AG04450 (cell line): ENCODE measurements at places on chromosomes 11 and 22.

DNA sequence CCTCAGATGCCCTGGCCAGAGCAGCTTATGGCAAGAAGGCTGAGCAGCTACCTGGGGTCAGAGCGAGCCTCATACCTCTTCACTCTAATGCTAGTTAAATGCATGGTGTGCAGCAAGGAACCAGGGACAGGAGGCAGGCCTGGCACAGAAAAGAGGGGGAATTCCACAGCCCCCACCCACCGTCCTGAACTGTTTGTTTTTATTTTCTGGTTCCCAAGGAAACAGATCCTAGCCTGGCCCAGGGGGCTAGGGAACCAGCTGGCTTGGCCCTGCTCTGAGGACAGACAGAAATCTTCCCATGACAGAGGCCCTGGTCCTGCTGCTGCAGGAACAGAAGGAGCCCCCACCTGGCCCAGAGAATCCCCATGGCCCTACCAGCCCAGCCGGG is 40.4 kb downstream of the SLCO2B1 start:
- no peak for DNase-seq

DNA sequence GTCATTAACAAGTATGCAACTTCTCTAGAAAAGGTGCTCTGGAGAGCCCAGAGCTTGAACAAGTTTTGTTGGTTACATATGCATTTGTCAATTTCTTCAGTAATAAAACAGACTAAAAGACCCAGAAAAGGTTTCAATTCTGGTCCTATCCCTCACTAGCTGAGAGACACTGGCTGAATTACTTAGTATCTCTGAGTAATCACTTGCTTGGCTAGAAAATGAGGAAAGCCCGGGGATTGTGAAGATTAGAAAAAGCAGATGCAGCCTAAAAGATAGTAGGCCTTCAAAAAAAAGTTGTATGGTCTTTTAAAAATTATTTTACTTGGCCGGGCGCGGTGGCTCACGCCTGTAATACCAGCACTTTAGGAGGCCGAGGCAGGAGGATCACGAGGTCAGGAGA is 41.2 kb downstream of the MAPK1 start:
- DNase-seq = no peak

GRCh38 chr11:111540937-111541253 is 375 bp downstream of the LAYN start:
- DNase-seq = no peak

DNA sequence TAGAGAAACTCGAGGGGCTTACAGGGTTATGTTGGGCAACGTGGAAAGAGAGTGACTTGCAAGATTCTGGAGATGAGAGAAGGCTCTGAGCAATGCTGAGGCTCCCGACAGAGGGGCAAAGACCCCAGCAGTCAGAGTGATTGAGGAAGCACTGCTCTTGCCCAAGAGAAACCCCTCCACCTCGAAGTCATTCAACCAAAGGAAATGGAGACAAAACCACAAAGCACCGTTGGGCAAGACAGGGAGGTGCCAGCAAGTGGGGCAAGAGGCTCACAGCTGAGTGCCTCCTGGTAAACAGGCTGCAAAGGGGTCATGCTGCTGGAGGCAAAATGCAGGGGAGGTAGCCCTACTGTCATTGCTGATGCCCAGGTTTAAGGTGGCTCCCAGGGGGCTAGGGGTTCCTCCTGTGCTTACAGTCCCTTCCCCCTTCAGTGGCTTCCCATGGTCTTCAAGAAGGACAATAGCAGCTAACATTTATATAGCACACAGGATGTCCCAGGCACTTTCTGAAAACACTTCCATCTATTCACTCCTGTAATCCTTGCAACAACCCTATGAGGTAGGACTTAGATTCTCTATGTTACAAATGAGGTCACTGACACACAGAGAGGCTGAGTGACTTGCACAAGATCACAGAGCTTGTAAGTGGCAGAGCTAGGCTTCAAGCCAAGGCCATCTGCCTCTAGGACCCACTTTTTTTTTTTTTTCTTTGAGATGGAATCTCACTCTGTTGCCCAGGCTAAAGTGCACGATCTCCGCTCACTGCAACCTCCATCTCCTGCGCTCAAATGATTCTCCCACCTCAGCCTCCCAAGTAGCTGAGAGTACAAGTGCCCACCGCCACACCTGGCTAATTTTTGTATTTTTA is 18.1 kb upstream of the MYH9 start:
- no peak for DNase-seq

- DNase-seq = no peak
Observed at GRCh38 chr11:133727774-133728173, 117.5 kb downstream of the SPATA19 start.

DNA sequence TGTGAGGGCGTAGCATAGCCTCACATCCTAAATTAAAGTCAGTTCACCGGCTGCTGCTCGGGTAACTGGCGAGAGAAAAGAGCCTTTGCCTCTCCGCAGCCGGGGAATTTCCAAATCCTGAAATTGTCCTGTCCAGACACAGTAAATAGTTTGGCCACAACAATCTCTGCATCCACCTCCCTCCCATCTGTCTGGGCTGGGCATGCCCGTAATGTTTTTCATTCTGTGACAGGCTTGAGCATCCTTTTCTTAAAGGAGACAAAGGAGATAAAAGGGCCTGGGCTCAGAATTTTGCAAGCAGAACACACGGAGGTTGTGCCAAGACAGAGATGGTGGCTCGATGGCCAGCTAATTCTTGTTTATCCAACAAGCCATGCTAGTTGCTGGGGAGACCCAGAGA is 19.2 kb upstream of the CBX6 start:
- no peak for DNase-seq

DNA sequence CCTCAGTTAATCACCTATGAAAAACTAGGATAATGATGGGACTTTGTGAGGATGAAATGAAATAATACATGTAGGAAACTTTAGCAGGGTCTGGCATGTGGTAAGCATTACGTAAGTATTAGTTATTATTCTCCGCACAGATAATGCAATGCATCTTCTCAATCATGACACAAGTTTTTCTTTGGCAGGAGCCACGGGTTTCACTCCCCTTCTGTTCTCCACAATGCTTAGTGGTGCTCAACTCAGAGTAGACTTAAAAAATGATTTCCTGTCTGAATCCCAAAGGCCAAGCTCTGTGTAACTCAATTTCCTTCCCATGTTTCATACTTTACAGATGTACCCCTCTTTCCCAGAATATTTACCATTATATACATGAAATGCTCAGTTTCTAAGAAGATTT is 82.9 kb downstream of the CCDC34 start:
- DNase-seq = no peak

- DNase-seq = no peak
Observed at GRCh38 chr22:35538801-35539321, 1.8 kb upstream of the RASD2 start.

GRCh38 chr11:76806131-76806530 is 23.0 kb downstream of the TSKU start:
- DNase-seq = no peak
